Central memory CD4-positive, alpha-beta T cell (primary cell): ENCODE measurements at places on chromosomes 12 and 14.
A peak's percentile ranks its signal among the peaks of the same experiment; 100 is the strongest.

GRCh38 chr14:69287098-69288010, 27.4 kb downstream of the GALNT16 start:
- no peak for DNase-seq

- no peak for DNase-seq
Measured at GRCh38 chr12:104752016-104752415, 206.1 kb downstream of the SLC41A2 start.

GRCh38 chr12:117820216-117820907, 148.4 kb downstream of the KSR2 start:
- no peak for DNase-seq

DNA sequence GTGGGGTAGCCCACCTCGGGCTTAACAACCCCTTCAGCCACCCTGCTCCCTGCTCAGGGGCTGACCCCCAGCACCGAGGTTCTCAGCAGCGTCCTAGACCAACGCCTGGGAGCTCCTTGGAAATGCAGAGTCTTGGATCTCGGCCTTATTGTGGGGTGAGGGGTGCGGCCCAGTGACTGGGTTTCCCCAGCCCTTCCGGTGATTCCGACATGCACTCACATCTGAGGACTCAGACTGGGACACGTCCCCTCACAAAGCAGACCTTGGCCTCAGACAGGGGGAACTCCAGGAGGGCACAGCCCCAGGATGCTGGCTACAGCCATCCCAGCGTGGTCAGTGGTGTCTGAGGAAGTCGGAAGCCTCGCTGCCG, 117.7 kb downstream of the RFLNA start:
- DNase-seq: no peak

DNA sequence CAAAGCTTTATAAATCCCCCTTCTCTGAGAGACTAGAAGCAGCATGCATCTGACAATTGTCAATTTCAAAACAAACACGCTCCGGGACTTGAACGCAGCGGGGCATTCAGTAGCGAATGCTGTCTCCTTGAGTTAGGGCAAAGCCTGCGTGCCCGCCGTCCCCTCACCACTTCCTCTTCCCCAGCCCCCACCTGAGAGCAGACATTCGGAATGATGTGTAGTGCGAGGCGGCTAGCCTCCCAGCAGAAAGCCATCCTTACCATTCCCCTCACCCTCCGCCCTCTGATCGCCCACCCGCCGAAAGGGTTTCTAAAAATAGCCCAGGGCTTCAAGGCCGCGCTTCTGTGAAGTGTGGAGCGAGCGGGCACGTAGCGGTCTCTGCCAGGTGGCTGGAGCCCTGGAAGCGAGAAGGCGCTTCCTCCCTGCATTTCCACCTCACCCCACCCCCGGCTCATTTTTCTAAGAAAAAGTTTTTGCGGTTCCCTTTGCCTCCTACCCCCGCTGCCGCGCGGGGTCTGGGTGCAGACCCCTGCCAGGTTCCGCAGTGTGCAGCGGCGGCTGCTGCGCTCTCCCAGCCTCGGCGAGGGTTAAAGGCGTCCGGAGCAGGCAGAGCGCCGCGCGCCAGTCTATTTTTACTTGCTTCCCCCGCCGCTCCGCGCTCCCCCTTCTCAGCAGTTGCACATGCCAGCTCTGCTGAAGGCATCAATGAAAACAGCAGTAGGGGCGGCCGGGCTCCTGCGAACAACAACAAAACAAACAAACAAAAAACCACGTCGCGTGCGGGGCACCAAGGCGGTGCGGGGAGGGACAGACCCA, 2.2 kb downstream of the PRMT8 start:
- DNase-seq: no peak

DNA sequence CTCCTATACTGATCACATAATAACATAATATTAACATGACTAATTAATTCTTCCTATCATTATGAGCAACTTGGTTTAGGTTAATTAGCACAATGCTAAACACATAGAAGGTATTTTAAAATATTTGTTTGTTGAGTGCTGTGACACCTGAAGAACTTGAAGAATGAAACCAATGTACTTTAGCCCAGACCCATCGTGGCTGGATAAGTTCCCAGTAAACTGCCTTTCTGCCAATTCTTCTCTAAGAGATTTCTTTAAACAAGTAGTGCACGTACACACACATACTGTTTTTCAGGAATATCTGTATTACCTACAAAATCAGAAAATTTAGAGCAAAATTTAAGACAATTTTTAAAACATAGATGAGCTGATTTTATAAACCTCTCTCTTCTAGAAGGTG, 207.4 kb upstream of the SSTR1 start:
- no peak for DNase-seq

DNA sequence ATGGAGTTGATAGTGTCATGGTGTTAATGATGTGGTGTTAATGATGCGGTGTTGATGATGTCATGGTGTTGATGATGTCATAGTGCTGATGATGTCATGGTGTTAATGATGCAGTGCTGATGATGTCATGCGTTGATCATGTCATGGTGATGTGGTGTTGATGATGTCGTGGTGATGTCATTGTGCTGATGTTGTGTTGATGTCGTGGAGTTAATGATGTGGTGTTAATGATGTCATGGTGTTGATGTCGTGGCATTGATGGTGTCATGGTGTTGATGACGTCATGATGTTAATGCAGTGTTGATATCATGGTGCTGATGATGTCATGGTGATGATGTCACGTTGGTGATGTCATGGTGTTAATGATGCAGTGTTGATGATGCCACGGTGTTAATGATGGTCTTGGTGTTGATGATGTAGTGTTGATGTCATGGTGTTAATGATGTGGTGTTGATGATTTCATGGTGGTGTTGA, 49.1 kb upstream of the RIMBP2 start:
- DNase-seq: no peak

DNA sequence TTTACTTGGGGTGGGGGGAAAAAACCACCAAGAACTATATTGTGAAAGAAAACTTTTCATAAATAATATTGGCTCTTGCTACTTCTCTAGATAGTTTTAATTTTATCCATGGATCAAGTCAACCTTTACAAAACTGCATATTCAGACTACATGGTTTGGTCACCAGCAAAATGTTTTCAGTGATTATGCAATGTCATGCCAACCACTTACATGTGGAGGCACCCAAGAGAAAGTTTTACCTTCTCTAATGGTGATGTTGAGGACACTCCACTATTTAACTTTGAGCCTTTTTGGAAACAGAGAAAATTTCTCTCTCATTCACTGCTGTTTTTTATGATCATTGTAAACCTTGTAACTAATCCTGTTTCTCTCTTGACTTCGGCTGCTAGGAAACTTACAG, 21.6 kb downstream of the PLCZ1 start:
- no peak for DNase-seq

DNA sequence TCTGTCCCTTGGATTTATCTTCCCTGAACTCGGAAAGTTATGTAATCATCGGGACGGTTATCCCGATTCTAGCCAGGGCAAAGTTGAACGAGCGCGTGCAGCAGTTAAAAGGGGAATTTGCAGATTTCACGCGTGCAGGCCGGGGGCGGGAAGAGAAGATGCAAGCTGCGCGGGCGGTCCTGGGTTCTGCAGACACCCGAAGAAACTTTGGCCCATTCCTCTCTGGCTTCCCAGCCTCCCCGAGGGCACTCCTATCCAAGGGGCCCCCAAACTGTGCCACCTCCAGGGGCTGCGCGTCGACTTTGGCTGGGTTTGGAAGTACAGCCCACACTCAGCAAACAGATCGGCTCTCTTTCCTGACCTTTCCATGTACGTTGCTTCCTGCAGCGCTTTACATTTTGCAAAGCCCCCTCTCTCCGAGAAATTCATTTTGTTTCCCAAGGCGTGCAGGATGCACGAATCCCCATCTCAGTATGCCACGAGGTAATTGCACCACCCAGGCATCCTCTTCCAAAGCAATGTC, 941 bp upstream of the PPP1CC start:
- DNase-seq: no peak

DNA sequence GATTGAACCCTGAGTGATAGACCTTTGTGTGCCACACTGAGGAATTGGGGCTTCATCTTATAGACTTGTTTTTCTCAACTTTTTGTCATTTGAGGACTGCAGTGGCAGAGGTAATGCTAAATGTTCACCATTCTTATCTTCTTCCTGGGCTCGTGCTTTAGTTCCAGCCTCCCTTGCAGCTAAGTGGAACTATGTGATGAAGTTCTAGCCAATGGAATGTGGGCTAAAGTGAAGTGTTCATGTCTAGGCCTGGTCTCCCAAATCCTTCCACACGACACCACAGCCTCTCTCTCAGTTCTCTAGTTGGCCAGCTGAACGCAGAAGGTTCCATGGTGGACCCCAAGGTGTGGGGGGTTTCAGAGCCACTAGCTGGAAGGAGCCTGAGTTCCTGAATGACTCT, 42.4 kb upstream of the CCDC63 start:
- DNase-seq: no peak

- no peak for DNase-seq
Measured at GRCh38 chr12:75754698-75755097, 243.3 kb upstream of the KRR1 start.

GRCh38 chr14:76117789-76118484, 33.8 kb upstream of the GPATCH2L start:
- no peak for DNase-seq

DNA sequence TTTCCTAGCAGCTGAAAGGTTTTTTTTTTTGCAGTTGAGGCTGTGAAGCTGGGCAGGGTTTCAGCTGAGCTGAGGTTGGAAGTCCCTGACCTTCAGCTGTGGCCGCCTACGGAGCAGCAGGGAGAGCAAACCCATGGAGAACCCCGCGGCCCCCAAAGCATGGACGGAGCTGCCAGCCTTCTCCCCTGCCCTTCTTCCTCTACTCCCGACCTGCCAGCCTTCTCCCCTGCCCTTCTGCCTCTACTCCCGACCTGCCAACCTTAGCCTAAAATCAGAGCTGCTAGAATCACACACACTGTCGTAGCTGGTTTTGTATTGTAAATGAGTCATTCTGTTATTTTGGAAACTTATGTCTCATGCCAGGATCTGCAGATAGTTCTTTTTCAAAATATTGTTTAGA, 74.6 kb downstream of the PPP2R5C start:
- no peak for DNase-seq

GRCh38 chr12:23726646-23727045, 222.8 kb downstream of the SOX5 start:
- no peak for DNase-seq

DNA sequence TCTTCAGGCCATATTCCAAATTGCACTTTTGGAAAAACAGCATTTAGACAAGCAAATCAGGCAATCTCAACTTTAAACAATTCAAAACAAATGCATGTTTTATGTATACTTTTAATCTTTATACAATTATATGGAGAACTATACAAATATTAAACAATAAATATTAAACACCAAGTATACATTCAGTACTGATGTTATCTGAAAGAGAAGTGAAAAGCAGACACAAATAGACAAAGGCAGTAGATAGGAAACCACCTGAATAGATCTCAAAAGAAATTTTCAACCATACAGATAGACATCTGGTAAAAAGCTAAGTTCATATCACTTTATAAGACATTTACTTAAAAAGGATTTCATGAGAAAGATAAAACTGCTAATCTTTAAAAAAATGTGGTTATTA, 65.2 kb downstream of the ZC3H14 start:
- DNase-seq: no peak

GRCh38 chr12:122226366-122227125, 694 bp upstream of the DIABLO start:
- no peak for DNase-seq

GRCh38 chr12:12837813-12838153, 24.6 kb downstream of the DDX47 start:
- no peak for DNase-seq

DNA sequence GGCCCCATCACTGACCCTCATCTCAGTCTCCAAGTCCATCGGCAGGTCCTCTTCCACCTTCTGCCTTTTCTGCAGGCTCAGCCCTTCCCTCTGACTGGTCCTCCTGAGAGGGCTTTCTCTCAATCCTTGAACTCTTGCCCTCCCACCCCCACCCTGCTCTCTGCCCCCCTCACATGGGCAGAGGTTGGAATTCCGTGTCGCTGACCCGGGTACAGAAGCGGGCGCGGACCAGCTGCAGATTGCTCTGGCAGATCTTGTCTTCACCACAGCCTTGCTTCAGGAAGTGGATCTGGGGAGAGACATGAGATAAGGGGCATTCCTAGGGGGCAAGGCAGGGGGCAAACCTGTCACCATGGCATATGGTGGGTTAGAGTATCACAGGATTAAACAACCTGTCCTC, 12.4 kb downstream of the ITGA7 start:
- DNase-seq: no peak

DNA sequence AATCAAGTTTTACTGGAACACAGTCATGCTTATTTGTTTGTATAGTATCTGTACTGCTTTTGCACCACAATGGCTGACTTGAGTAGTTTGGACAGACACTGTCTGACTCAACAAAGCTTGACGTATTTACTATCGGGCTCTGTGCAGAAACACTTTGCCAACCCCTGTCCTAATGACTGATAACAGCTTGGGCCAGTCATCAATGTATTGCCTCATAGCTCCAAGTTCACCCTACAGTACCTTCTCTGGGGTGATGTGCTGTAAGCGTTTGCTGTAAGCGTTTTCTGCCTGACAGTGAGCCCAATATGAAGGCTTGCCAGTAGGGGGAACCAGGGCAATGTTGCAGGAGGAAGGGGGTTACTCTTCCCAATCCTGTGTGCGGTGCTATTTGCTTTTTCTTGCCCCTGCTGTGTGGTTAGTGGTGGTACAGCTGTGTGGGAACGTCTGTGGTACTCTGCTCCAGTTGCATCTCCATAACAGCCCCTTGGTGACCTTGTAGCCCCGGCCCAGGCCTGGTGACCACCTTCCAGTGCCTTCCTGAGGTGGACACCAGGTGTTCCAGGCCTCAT, 5.4 kb upstream of the CCDC177 start:
- no peak for DNase-seq

- DNase-seq: no peak
Measured at GRCh38 chr12:49225576-49226166, 36.8 kb upstream of the TUBA1A start.

GRCh38 chr14:99065551-99065950, 206.4 kb downstream of the BCL11B start:
- no peak for DNase-seq

DNA sequence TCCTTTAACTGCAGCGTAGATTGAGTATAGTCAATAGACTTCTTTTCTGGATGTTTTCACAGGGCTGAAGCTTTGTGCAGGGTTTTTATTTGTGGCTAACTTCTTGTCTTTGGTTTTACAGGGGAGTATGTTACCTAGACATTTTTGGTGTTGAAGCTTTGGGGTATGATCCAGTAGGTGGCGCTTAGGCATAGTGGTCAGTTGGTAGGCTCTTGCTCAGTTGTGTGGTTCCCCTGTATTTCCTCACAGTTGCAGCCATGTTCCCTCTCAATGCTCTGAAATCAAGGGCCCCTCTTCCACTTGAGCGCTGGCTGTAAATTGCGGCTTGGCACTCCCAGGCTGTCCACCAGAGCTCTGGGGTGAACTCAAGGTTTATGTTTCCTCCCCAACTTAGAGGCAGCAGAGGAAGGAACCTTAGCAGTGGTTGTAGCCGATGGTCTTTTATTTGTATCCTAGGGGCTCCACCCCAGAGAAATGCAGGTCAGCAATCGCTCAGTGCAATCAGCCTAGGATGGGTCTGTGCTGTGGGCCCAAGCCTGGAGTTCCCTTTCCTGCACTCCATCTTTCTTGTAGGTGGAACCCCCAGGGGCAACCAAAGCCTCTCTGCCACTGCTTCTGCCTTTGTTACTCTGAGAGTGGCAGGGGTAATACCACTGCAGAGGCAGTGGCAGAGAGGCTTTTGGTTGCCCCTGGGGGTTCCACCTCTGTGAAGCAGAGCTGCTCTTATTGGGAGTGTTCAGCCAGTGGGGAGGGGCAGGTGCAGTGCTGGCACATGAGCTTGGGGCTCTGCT, 55.1 kb downstream of the CMAS start:
- peak; percentile 33 for DNase-seq

GRCh38 chr14:50970886-50971781, 26.9 kb upstream of the PYGL start:
- DNase-seq: no peak

GRCh38 chr12:102300824-102301461, 103.3 kb upstream of the PMCH start:
- DNase-seq: no peak
